ENCODE measurements at places on chromosomes 7 and 10.

DNA sequence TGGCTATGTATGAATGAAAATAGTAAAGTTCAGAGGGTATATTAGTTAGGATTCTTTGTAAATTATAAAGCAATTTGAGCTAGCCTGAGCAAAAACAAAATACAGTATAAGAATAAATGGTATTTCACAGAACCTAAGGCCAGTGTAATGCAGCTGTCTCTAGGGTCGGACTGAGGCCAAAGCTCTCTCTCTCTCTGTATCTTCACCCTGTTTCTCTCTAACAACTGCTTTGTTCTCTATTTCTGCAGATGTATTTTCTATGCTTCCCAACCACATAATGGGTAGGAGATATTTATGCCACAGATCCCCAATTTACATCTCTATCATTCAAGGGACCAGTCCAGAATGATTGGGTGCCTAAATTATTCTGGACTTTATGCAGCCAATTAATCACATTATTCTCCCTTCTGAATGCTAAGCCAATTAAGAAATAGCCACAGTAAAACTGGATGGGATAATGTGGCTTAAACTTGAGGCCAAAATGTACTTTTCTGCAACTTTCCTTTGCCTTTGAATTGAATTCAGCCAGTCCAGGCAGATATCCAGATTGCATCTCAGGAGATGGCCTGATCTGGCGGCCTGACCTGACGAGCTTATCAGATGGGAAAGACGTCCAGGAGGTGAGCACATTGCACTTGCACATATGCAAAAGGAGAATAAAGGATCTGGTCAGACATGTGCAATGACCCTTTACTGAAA lies 24.6 kb upstream of the IMMP2L start:
- no peak for DNase-seq

DNA sequence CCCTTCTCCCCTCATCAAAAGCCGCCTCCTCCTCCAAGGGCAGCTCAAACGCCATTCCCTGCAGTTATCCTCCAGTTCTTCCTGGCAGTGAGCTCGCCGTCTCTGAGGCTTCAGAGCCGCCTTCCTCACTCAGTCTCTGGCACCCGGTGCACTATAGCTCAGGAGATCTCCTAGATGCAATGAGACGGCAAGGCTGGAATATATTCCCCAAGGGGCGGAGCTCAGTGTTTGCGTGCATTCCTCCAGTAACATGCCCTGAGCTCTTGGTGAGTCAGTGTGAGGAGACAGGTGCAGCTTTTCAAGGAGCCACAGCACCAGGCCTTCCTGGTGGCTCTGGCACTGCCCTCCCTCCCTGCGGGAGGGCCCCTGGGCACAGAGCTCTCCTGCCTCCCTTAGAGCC lies 512.6 kb upstream of the FOXK1 start:
- no peak for DNase-seq

DNA sequence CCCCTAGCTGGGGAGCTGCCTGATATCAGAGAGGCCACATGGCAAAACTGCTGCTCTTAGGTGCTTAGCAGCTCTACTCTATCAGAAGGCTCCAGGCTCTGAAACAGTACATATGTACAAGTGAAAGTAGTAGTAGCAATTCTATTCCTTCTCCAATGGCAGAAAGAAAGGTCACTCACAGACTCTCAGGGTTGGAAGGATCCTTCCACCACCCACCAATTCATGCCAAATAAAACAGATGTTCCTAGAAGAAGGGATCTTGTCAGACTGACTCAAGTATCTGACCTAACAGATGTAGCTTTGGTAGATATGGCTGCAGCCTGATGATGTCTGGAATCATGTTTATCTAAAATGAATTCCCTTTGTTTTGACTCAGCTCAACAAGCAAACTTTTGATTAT lies 8.0 kb upstream of the ALDH18A1 start:
- no peak for DNase-seq

- no peak for DNase-seq
Measured at GRCh38 chr10:14056610-14057332, 274.0 kb downstream of the FRMD4A start.

DNA sequence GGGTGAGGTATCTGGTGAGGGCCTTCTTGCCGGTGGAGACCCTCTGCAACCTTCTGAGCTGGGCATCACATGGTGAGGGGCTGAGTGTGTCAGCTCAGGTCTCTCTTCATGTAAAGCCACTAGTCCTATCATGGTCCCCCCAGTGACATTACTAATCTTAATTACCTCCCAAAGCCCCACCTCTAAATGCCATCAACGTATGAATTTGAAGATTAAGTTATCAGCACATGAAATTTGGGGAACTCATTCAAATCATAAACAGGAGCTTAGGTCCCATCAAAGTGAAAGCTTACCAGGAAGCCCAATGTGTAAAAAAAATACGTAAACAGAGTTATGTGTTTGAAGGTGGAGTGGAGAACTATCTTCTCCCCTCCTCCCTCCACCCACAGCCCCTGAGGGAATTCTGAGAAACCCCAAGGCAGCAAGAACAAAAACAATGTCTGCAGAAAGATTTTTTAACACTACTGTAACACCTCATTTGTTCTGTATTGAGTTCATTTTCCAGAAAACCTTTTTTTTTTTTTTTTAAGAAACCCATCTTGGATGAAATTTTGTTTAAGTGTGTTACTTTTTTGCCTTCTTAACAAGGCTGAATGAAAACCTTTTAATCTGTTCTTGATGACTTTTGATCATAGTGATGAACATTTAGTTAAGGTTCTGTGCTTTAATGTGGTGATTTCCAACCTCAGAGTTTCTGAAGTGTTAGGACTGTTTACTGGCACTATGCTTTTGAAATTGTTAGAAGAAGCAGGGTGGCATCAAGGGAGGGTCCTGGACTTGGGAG lies 19.1 kb upstream of the PCGF5 start:
- DNase-seq: no peak

GRCh38 chr10:114521255-114521654 lies 117.0 kb upstream of the AFAP1L2 start:
- DNase-seq: no peak

- DNase-seq: no peak
Measured at GRCh38 chr10:14815681-14816080, 22.2 kb downstream of the CDNF start.

GRCh38 chr10:128295003-128295402 lies 168.8 kb upstream of the MKI67 start:
- DNase-seq: no peak

- DNase-seq: no peak
Measured at GRCh38 chr7:147912291-147912690, 678.3 kb upstream of the C7orf33 start.

- DNase-seq: no peak
Measured at GRCh38 chr10:74976565-74976964, 134.9 kb upstream of the SAMD8 start.

- no peak for DNase-seq
Measured at GRCh38 chr7:101740981-101741725, 76.3 kb upstream of the CUX1 start.

GRCh38 chr7:158546626-158547025 lies 41.0 kb downstream of the PTPRN2 start:
- DNase-seq: no peak

GRCh38 chr7:522071-522950 lies 2.7 kb upstream of the PDGFA start:
- DNase-seq: peak; percentile 62

DNA sequence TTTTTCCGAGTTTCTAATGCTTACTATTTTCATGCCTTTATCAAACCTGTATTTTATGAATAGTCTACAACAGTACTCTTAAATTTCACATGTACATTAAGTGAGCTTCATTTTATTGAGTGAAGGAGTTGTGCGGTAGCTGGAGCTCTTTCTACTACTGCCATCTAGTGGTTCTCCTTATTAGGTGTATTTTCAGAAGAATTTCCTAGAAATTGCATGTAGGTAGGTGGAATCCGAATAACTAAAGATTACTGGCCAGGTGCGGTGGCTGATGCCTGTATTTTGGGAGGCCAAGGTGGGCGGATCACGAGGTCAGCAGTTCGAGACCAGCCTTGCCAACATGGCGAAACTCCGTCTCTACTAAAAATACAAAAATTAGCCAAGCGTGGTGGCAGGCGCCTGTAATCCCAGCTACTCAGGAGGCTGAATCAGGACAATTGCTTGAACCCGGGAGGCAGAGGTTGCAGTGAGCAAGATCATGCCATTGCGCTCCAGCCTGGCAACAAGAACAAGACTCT lies 38.3 kb downstream of the LRRC72 start:
- peak; percentile 51 for DNase-seq

GRCh38 chr7:131792311-131792710 lies 235.9 kb upstream of the PODXL start:
- no peak for DNase-seq

DNA sequence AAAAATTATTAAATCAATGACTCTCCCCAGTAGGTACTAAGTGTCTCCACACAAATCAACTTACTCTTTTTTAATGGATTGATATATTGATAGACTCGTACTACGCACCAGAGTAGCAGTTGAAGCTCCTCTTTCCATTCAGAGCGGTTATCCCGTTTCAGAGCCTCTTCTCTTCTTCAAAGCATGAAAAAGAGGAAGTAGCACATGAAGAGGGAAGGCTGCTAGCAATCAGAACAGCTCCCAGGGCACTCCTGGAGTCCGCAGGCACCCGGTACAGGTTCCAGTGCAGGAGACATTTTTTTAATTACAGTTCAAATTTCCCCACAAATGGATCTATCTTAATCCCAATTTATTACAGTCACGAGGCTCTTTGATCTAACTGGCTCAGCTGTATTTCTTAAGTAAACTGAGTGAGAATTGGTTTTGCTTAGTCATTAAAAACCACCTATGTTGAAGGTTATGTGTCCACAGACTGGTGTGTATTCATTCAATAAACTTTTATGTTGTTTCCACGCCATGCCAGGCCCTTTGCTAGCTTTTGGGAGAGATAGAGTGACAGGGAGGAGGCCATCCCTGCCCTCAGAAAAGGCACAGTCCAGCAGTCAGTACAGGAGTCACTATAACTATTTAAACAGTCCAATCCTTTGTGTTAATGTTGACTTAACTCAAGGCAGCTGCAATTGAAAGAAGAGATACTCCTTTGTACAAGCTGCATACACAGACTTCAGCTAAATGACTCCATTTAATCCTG lies 32.1 kb upstream of the CALN1 start:
- no peak for DNase-seq

DNA sequence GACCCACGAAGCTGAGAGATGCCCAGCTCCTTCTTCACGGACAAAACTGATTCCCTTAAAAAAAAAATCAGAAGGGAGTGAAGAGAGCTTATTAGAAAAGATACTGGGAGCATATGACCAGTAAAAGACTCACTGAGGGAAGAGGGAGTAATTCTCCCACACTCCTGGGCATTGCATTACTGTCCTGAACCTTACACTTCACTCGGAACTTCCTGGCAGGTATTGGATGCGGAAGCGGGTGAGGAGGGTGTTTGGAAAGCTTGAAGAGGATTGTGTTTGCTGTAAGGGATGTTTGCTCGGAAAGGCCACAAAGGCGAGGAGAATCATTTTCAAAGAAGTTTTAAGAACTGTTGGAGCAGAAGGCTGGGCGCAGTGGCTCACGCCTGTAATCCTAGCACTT lies 375 bp downstream of the HKDC1 start:
- no peak for DNase-seq

- no peak for DNase-seq
Measured at GRCh38 chr7:74267756-74268565, 13.8 kb upstream of the RFC2 start.

- no peak for DNase-seq
Measured at GRCh38 chr10:14173391-14173705, 157.4 kb downstream of the FRMD4A start.

- no peak for DNase-seq
Measured at GRCh38 chr7:33762151-33762910, 143.0 kb upstream of the BMPER start.

- no peak for DNase-seq
Measured at GRCh38 chr10:91745090-91745831, 53.0 kb upstream of the TNKS2 start.

DNA sequence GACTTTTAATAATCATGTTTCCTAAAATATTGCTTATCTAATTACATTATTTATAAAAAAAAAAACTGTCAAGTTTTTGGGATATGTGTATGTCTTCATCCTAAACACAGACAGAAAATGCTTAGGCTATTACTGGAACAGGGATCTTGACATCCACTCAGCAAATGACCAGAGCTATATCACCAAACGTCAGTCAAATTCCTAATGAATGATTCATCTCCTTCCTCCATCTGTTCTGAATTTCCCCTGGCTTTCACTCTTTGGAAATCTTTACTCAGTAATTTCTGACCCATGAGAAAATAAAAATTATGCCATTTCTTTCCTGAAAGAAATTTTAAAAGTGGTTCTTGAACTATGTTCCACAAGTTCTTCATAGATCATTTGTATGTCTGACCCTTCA lies 552.4 kb upstream of the KCND2 start:
- DNase-seq: no peak

GRCh38 chr10:69498711-69499471 lies 47.6 kb downstream of the TSPAN15 start:
- DNase-seq: no peak

- DNase-seq: no peak
Measured at GRCh38 chr7:2478399-2478785, 2.2 kb upstream of the GRIFIN start.

GRCh38 chr10:132912713-132913558 lies 29.4 kb downstream of the CFAP46 start:
- no peak for DNase-seq

- DNase-seq: no peak
Measured at GRCh38 chr7:28533267-28533666, 120.9 kb downstream of the CREB5 start.

- no peak for DNase-seq
Measured at GRCh38 chr7:42222125-42222524, 14.9 kb downstream of the GLI3 start.

DNA sequence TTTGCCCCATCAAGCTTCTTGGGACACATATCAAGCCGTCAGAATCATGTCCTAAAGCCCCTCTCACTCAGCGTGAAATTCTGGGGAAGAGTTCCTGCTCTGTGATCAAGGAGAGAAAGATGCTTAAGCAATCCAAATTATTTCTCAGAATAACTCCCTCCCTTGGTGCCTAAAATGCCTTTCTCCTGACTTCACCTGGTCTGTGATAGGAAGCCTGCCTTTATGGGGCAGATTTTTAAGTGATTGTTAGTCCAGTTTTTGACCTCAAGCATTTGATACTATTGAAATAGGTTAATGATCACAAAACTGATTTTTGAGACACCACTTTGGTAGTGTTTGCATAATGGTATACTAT lies 76.4 kb upstream of the MAGI2 start:
- DNase-seq: no peak

- no peak for DNase-seq
Measured at GRCh38 chr7:74501298-74501697, 47.6 kb downstream of the GTF2IRD1 start.

DNA sequence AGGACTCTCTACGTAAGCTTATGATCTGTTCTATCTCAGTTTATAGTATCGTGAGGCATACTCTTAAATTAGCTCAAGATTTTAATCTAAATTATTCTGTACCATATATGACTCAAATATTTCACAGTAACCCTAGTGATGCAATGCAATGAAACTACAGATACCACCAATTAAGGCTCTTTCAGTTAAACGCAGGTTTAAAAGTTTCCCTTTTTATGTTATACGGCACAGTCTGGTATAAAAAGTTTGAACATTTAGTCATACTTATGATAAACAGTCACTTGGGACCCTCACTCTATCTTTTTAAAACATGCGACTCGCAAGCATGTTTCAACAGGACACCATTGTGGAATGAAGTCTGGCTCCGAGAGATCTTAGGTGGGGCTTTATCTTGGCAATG lies 107.2 kb downstream of the CDK6 start:
- no peak for DNase-seq

Data from NCI-H526 (cell line).